SJSA1 (cell line): ENCODE measurements at places on chromosomes 1 and 21. TPM values are rescaled to one million over a fixed set of nuclear protein-coding genes. Genes with fewer than 3 reads are reported as not detected.
A peak's percentile ranks its signal among the peaks of the same experiment; 100 is the strongest.

GRCh38 chr1:41629571-41629970 lies 145.1 kb upstream of the EDN2 start:
- DNase-seq, result peak; percentile 85

DNA sequence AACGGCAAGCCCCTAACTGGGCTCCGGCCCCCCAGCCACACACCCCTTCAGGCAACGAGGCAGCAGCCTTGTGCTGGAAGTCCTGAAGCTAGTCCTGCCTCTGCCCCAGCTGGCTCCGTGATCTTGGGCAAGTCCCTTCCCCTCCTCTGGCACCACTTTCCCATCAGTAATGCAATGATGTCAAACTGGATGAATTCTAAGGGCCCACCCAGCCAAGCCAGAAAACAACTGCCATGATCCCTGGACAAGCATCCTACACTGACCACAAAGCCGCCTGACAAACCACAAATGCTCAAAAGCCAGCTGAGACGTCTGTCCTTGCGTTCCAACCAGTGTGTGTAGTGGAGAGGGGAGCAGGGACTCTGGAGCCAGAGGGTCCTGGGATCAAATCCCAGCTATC lies 26.8 kb downstream of the IFFO2 start:
- DNase-seq, result peak; percentile 82

DNA sequence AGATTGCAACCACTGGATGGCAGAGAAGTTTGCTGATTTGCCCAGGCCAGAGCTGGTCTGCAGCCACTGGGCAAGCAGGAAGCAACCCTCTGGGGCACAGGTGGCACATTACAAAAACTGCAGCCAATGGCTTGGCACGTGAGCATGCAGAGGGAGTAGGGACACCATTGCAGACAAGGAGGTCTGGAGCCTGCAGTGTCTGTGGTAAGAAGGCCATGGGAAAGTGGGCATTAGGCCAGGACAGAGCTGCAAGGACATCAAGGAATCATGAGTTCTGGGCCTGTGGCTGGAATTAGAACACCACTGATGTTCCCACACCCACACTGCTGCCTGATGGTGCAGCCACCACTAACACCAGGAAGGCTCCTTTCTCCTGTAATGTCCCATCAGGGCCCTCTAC lies 113.0 kb downstream of the TSEN15 start:
- DNase-seq, result no peak

GRCh38 chr1:22579541-22580155 lies 16.4 kb downstream of the EPHA8 start:
- DNase-seq, result no peak

Gene PCSK9
- 0.03 TPM in 2 replicates for total RNA-seq

Gene G0S2
- not detected in 2 replicates for total RNA-seq
